ENCODE measurements at places on chromosomes 3 and 15.

GRCh38 chr3:61985020-61985419, 388.3 kb downstream of the FEZF2 start:
- no peak for DNase-seq

DNA sequence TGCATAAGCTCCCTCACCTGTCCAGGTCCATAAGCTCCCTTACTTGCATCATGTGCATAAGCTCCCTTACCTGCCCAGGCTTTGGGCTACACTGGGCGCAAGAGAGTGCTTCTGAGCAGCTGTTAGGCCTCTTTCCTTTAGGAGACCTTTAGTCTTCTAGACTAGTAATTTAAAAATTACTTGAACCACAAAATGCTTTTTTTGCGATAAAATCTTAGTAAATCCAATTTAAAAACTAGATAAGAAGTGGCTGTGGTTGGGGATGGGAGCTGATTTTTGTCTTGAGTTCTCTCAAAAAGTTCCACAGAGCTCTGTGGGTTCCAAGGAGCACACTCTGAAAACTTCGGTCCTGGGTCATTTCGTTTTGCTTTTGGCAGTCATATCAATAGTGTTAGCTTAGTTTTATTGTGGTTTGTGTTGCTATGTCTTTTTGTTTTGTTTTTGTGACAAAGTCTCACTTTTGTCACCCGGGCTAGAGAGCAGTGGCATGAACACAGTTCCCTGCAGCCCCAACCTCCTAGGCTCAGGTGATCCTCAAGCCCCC, 6.7 kb downstream of the CEMIP start:
- no peak for DNase-seq

DNA sequence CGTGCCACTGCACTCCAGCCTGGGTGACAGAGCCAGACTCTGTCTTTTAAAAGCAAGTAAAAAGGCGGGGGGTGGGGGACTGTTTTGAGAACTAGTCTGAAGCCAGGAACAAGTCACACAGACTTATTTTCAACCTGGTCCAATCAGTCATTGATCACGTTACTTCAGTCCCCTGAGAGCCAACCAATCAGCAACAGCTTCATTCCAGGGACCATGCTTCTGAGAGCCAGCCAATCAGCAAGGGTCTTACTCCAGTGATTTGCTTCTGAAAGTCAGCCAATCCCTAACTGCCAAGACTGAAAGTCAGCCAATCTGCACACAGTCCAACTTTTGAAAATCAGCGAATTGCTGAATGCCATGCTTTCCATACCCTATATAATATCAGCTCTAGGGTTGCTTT, 48.6 kb upstream of the C15orf39 start:
- no peak for DNase-seq

GRCh38 chr3:158539414-158540014, 31.5 kb upstream of the MLF1 start:
- DNase-seq, result peak; percentile 34

- no peak for DNase-seq
Measured at GRCh38 chr3:41845826-41846225, 116.1 kb downstream of the ULK4 start.

- DNase-seq, result no peak
Measured at GRCh38 chr15:100832149-100832942, 47.3 kb upstream of the ALDH1A3 start.

All from activated CD4-positive, alpha-beta T cell treated with anti-CD3 and anti-CD28 coated beads, Interleukin-2, amount 50 U/mL, for 1 hour (primary cell).